ENCODE measurements at places on chromosomes 6 and 20.

GRCh38 chr20:41627611-41628244 is 9.6 kb upstream of the CHD6 start:
- DNase-seq, result no peak

DNA sequence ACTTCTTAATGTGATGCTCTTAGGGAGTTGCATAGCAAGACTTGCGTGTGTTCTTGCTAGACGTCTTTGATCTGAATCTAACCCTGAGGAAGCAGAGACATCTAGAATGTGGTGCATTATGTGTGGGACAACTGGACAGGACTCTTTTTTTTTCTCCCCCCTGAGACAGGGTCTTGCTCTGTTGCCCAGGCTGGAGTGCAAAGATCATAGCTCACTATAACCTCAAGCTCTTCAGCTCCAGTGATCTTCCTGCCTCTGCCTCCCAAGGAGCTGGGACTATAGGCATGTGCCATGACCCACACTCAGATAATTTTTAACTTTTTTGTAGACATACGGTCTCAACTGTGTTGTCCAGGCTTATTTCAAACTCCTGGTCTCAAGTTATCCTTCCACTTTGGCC is 34.0 kb downstream of the PCMT1 start:
- no peak for DNase-seq

DNA sequence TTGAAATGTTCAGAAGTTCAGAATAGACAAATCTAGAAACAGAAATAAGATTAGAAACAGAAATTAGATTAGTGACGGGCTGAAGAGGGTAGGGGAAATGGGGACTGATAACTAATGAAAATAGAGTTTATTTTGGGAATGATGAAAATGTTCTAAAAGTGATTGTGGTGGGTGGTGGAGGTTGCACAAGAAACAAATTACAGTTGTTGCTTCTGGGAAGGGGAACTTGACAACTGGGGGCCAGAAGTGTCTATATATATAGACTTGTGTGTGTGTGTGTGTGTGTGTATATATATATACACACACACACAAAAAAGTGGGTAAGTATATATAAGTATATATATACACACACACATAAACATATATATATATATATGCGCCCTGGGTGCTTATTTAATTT is 86.5 kb upstream of the RREB1 start:
- no peak for DNase-seq

DNA sequence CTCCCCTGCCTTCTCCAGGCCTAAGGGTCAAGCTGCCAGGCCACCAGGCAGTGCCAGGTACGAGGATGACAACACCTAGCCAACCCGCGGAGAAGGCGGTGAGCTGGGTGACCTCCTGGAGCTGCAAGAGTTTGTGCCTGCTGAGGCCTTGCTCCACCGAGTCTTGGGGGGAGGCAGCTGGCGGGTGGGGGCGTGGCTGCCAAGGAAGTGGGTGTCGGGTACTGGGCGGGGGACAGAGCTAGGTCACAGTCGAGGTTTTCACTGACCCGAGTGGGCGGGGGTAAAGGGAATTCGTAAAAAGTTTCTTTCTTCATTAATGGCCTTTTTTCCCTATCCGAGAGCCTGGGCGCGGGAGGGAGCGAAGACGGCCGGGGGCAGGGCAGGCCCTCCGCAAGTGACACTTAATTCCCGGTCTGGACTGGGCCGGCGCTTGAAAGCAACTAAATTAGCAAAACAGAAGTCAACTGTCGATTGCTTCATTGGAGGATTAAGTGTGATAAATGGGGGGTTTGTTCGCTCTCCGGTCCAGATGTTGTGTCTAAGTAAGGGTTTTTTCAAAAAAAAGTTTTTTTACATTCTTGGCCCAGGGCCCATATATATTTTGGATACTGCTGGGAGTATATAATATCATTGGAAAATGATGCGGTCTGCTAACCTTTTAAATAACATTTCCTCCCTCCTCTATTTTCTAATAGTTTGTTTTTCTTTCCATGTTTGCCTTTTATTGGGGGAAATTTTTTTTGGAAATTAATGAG is 43.1 kb upstream of the FOXP4 start:
- DNase-seq, result no peak

- no peak for DNase-seq
Measured at GRCh38 chr6:116390581-116390980, 19.8 kb downstream of the DSE start.

- DNase-seq, result no peak
Measured at GRCh38 chr6:163707387-163708355, 293.2 kb downstream of the QKI start.

DNA sequence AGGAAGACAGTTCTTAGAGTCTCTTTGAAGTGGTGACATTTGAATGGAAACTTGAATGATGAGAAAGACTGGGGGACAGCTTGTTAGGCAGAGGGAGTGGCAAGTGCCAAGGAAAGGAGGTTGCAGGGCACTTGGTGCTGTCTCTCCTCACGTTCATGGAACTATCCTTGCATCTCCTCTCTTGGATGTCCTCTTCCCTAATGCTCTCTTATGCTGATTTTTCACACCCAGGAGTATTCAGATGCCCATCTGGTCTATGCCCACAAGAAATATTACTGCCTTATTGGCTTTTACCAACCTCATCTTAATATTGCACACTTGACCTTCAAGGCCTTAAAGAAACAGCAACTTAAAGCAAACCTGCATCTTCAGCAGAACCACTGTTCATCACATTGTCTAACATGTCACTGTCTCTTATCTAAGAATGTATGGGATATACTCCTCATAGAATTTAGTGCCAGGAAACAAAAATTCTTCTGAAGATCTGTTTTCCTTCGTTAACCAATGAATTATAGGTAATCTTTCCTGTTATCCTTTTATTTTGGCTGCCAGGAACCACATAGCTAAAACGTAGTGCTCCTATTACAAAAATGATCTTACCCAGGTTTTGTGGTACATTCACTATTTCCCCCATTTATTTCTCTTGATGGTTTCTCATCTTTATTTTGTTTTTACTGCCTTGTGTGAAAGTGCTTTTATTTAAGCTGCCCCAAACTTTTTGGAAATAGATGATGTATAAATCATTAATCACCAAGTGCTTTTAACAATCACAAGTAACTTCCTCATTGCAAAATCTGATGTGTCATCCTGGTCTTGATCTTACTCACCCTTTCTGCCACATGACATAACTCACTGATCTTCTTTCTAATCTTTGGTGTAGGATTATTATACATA is 12.8 kb downstream of the RGS17 start:
- DNase-seq, result no peak

- no peak for DNase-seq
Measured at GRCh38 chr6:117919775-117920729, 13.0 kb downstream of the SLC35F1 start.

DNA sequence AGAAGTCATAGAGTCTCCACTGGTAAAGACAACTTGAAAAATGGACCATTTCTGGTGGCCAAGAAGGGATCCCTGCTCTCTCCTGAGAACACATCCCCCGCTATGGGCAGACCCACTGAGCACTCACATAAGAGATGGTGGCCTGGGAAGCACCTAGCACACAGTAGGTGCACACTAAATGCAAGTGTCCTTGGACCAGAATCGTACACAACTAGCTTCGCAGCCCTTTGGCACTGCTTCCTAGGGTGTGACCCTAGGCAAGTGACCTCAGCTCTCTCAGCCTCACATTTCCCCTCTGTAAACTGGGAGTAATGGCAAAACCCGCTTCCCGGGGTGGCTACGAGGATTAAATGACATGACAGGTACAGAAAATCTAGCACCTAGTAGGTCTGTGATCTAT is 35.1 kb downstream of the KCNB1 start:
- no peak for DNase-seq

GRCh38 chr6:36666826-36667591 is 11.5 kb upstream of the CDKN1A start:
- DNase-seq, result no peak

All from left colon (tissue), 2 donors.